ENCODE measurements at places on chromosomes 3 and 15.

DNA sequence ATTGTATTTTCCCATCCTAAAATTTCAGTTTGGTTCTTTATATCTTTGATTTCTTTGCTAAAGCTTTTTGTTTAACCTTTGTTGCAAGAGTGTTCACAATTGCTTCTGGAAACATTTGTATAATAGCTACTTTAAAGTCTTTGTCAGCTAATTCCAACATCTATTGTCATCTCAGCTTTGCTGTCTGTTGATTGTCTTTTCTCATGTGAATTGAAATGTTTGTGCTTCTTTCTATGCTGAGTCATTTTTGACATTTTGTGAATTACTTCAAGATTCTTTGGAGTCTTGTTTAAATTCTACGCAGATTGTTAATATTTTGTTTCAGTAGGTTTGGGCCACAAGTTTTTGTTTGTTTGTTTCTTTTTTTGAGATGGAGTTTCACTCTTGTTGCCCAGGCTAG is 73.2 kb downstream of the SUCNR1 start:
- no peak for DNase-seq

GRCh38 chr3:129971351-129972052 is 3.0 kb upstream of the TRH start:
- no peak for DNase-seq

GRCh38 chr3:59677747-59678702 is 628.2 kb upstream of the CFAP20DC start:
- DNase-seq = no peak

DNA sequence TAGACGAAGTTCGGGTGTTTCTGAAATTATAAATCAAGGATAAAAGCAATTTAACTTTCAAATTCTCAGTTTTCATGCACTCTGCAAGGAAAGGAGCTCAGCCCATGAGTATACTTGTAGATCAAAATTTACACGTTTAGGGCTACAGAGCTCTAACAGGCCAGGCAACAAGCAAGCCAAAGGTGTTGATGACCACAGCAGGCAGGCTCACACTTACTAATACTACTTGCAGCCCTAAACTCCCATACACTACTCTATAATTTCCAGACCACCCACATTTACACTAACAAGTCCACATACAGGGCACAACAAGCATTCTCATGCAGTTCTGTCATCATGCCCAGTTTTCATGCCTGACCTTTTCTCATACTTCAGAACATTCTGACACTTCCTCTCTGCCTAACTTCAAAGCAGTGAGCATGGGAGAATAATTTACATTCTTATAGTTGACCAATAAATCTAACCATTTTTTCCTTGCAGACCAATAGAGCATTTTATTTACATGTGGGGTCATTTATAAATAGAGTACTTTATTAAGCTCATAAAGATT is 124.7 kb upstream of the FRMD4B start:
- DNase-seq = no peak

All from stimulated activated CD8-positive, alpha-beta memory T cell treated with anti-CD3 and anti-CD28 coated beads, Interleukin-15, amount 100 ng/mL, for 24 hours (primary cell).